Iris pigment epithelial cell (primary cell): ENCODE measurements at places on chromosomes 16 and 17.

GRCh38 chr16:1262846-1263221 lies 7.0 kb downstream of the TPSD1 start:
- DNase-seq = no peak

- DNase-seq = no peak
Measured at GRCh38 chr17:16924696-16925440, 47.0 kb downstream of the TNFRSF13B start.

DNA sequence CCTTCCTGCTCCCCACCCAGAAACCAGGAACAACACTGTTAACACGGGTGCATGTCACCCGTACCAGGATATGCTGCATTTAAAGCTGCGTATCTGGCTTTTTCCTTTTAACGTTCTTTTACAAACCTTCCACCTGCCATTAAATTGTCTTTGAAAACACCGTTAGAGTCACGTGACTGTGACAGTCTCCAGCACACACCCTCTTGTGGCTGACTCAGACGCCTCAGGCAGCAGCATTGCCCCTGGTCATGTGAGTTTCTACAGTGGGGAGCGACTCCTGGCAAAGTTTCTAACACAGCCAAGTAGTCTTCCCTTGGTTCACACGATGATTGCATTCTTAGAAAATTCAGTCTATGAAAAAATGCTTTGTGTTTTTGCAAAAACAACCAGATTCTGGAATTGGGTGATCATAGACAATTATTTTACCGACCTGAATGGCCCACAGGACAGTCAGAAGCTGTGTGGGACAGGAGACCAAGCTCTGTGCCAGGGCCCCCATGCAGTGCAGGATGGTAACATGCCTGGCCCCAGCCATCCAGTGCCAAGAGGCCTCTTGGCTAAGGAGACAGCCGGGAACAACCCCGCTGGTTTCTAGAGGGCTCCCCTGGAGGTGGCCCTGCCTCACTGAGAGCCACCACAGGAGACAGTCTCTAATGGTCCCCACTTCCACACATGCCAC lies 199.1 kb downstream of the KATNIP start:
- DNase-seq = peak; percentile 91

- no peak for DNase-seq
Measured at GRCh38 chr17:73476890-73477350, 165.1 kb upstream of the CDC42EP4 start.

DNA sequence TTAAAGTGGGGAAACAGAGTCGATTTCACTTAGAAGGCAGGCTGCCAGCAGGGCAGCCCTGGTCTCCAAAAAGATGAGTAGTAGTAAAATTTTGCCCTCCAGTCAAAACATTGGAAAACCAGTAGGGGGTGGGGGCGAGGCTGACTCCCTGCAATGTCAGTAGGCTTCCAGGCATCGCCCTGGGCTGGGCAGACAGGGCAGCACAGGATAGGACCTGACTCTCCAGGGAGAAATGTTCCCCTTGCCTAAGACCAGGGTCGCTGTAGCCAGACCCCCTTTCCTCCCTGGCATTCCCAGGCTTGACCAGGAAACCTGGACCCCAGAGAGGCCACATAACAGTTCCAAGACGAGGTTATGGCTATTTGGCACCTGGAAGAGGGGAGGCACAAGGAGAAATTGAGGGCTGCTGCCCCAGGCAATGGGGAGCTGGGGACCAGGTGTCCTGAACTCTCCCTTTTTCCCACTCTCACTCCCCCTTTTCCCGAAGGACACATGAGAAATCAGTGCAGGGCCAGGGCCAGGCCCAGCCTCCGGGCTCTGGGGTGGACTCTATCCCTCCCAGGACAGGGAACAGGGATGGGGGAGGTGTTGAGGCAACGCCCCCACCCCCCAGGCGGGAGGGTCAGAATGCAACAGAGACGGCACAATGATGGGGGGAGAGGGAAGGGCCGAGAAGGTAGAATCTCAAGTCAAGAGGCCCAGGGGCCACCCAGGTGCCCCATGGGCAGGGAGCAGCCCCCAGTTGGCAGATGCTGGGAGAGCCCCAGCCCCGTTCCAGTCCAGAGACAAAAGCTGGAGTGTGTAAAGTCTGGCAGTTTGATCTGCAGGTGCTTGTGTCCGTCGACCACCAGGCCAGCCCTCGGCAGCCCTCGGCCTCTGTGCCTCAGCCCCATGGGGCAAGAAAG lies 4.5 kb upstream of the SAMD14 start:
- no peak for DNase-seq

- no peak for DNase-seq
Measured at GRCh38 chr17:16880843-16881230, 91.1 kb downstream of the TNFRSF13B start.

DNA sequence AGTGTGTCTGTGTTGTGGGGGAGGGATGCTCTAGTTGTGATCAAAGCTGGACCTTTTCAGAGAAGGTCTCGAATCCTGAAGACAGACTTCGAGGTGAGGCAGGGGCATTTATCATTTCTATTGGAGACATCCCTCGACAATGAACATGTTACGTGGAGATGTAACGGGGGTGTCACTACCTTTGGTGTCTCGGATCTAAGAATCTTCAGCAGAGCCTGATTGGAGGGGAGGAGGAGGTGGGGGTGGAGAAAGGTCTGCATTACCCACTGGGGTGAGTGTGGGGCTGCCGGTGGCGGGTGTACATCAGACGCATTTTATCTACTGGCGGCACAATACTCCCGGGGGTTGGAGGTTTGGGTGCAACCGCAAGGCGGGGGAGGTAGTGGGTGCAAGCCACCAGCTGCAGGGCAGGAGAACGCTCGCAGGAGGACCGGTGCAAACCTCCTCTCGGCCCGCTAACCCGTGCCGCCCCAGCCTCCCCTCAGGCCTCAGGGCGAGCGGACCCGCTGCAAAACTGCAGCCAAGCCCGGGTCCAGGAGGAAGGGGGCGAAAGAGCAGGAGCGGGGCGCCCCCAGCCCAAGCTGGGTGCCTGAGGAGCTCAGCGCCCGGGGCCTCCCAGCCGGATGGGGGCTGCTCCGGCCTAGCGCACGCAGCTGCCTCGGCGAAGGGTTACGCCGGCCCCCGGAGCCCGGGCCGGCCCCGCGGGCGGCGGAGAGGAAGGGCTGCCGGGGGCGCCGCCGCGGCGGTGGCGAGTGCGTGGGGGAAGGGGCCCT lies 735 bp downstream of the ZNF652 start:
- DNase-seq = peak; percentile 40
